Renal pelvis (tissue), 12 donors: ENCODE measurements at places on chromosomes 5 and 9. TPM values are rescaled to one million over a fixed set of nuclear protein-coding genes. Genes with fewer than 3 reads are reported as not detected.
A peak's percentile ranks its signal among the peaks of the same experiment; 100 is the strongest.

The DCAF10 gene
- 34.5 TPM for polyA plus RNA-seq

The ADAMTS13 gene
- 10.5 TPM for polyA plus RNA-seq

The BSPRY gene
- 10.5 TPM for polyA plus RNA-seq

The FBXL7 gene
- 26.1 TPM for polyA plus RNA-seq

The MARVELD2 gene
- 25.1 TPM for polyA plus RNA-seq

The DMRTA1 gene
- polyA plus RNA-seq: 1.5 TPM

The MARCOL gene
- not detected for polyA plus RNA-seq

The PHF24 gene
- 0.40 TPM for polyA plus RNA-seq

The CETN3 gene
- 69.0 TPM for polyA plus RNA-seq

The CD180 gene
- 0.70 TPM for polyA plus RNA-seq

DNA sequence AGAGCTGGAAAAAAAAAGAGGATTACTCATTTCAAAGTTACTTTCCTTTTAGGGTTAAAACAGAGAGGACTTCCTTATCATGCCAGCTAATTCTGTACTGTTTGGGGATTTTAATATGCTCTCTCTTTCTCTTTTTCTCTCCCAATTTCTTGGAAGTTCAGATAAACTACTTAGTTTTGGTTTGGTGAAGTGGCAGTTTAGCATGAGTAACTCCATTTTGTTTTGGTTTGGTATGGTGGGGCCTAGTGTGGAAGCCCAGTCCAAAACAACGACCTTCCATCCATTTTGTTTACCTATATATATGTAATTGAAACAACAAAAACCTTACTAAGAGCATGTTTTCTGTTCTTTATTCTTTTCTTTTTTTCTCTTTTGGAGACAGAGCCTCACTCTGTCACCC is 3.7 kb upstream of the BSPRY start:
- no peak for DNase-seq

DNA sequence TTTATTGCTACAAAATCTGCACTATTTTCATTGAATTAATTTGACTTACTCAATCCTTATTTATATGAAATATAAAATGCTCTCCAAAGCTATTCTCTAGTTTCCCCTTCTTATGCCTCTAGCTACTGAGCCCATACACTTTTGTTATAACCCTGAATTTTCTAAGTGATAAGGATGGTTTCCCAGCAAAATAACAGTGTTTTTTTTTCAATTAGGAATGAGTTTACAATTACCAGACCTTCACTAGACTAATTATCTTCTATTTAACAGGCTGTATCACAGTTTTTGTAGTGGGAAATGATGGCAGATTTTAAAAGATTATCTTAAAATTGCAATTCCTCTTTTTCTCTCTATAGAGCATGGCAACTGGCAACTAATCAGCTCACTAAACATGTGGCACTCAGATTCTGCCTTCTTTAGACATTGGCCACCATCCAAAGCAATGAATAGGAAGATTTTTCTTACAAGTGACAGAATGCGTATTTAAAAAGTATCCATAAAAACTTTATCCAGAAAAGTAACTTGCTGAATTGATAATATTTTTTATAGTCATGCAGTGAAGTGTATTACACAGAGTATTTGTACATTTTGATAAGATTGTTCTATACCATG is 585.7 kb upstream of the ZNF608 start:
- DNase-seq: no peak

DNA sequence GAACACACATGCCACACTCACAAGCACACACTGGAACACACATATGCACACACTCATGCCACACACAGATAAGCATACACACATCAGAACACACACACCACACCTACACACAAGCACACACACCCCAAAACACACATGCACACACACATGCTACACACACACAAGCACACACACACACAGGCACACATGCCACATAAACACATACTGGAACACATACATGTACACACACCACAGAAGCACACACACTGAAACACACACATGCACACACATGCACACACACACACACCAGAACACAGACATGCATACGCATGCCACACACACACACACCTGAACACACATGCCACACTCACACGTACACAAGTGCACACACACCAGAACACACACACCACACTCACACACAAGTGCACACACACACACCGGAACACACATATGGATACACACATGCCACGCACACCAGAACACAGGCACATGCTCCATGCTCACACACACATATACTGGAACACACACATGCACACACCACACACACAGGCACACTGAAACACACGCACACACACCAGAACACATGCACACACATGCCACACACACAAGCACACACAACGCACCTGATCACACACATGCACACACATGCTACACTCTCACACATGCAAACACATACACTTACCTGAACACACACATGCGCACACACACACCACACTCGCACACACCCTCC is 78.0 kb upstream of the IRX4 start:
- DNase-seq: no peak

- DNase-seq: no peak
These were observed 142.2 kb upstream of the MAP3K1 start for GRCh38 chr5:56673171-56673570.

- DNase-seq: peak; percentile 87
These were observed at the start of gene CLTB for GRCh38 chr5:176415952-176416924. TSS of gene CLTB (minus strand) at chr5:176416539. CDS start at chr5:176416363, 176 bp downstream.

- DNase-seq: no peak
These were observed 218.8 kb downstream of the PRR16 start for GRCh38 chr5:120682851-120683250.

- no peak for DNase-seq
These were observed 57.6 kb downstream of the ADAMTS2 start for GRCh38 chr5:179287631-179288030.

GRCh38 chr5:139862803-139863202 is 67.2 kb downstream of the PSD2 start:
- no peak for DNase-seq

GRCh38 chr9:85941622-85941940 is 635 bp downstream of the NAA35 start:
- DNase-seq: no peak

DNA sequence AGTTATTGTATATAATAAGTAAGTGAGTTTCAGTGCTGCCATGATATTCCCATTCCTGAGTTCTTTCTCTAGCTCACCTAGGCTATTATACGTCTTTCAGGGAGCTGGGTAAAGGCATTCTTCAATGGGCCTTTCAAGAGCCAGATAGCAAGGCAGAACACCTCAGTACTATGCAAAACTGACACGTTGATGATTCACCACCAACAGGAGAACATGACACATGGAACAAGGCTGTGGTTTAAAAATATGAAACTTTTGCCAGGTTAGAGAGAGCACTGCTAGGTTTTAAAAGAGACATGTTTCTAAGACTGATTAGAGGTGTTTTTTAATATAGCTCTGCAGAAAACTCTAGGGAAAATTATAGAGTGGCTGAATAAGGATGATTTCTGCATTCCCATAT is 95.9 kb downstream of the UGCG start:
- no peak for DNase-seq

DNA sequence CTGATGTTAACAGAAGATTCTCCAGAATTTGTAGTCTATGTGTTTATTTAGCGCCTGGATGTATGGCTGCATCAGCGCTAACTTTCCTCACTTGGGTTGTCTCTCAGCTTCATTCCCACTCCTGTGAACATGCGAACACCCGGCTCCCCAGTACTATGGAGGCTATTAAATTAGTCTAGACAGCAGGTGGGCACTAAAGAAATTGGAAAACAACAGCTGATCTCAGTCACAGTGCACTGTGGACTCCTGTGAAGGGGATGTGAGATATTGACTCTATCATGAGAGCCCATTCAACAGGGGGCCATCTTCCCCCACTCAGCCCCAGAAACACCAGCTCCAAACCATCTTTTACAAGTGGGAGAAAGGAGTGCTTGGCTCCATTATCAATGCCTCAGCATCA is 471.0 kb downstream of the KDM4C start:
- DNase-seq: no peak

- no peak for DNase-seq
These were observed 4.8 kb upstream of the IER5L start for GRCh38 chr9:129182625-129183494.

DNA sequence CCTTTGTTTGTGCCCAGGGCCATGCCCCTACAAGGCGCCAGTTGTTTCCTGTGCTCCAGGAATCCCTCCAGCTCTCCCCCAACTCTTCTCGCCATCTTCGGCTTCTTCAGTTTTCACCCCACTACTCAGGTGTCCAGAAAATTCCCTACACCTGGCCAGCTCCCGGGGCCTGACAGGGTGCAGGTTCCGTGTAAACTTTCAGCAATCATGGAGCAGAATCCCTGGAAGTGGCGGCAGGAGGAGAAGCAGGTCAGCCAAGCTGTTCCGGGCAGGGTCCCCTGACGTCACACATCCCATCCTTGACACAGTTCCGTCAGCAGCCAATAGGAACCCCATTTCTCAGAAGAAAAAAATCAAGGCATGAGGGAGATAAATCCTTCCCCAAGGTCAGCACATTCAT is 12.2 kb upstream of the ADGRD2 start:
- DNase-seq: no peak

DNA sequence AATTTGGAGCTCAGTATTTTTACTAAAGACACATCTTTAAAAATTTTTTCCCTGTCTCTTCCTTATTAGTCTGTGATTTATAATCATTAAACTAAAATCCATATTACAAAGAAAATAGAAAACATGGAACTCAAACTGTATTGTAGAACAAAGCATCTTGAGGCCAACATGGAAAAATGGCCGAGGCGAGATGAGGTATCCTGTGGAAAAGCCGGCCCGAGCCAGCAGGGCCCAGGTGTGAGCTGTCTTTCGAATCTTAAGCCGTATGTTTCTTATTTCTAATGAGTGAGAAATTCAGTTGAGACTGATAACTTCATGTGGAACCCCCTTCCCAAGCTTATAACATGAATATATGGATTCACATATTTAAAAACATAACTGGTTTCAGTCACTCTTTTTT is 170.4 kb upstream of the OTULINL start:
- no peak for DNase-seq

DNA sequence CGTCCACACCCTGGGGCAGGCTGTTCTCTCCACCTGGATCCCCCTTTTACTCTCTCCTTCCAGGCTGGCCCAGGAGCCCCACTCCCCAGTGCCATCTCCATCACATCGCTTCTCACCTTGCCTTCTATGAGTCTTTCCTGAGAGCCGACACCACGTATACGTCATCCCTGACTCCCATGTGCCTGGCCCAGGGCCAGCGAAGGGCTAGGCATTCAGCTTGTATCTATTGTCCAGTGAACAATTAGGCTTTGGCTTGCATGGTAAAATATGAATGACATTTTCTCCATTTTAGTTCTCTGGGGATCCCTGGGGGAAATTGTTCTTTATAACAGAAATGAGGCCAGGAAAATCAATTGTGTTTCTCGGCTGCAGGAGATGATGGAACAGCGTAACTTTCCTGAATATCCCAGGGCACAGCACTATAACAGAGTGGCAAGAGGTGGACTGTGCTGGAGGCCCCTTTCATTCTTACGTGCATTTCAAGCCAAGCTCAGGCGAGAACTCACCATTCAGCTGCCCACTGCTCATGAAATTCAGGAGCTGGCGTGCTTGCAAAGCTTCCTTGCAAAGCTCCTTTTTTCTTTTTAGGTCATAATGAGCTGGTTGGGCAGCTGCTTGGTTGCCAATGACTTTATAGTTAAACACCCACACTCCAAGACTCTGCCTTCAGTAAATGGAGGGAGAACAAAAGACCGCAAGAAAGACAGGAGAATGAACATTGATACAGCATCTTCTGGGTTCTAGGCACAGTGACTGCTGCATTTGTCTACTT is 37.7 kb downstream of the NSG2 start:
- DNase-seq: no peak

- DNase-seq: no peak
These were observed 140.1 kb downstream of the MTX3 start for GRCh38 chr5:79850941-79851340.

GRCh38 chr5:78716206-78716605 is 67.6 kb upstream of the LHFPL2 start:
- DNase-seq: no peak

DNA sequence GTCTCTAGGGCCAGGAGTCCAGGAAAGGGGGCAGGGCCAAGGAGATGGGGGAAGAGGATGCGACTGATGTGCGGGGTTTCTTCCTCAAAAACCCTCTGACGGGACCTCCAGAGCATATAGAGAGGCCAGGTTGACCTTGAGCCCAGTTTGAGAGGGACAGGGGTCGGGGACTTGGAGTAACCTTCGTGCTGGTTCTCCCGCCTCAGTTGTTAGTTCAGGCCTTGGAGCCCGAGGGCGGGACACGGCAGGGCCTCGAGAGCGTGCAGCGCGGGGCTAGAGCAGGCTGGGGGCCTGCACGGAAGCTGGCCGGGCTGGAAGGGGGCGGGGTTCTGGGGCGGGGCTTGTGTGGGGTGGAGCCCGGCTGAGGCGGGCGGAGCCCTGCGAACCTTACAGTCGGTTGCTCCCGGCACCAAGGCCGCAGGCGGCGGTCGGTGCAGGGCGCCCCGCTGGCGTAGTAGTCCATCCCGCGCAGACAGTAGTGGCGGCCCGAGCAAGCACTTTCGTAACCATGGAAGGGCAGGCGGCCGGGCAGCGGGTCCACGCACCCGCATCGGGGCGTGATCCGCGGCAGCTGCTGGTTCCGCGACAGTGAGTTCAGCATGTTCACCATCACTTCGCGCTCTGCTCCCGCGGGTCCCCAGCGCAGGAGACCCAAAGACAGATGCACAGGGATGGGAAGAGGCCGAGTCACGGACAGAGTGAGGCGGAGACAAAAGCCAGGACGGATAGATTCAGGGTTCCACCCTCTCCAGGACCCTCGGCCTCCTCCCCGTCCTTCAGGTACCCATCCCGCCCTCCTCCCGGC is 4.0 kb upstream of the MYORG start:
- no peak for DNase-seq
